ENCODE measurements at places on chromosomes 4 and X.
A peak's percentile ranks its signal among the peaks of the same experiment; 100 is the strongest.

GRCh38 chr4:36772154-36772516 is 472.4 kb upstream of the NWD2 start:
- DNase-seq = no peak

DNA sequence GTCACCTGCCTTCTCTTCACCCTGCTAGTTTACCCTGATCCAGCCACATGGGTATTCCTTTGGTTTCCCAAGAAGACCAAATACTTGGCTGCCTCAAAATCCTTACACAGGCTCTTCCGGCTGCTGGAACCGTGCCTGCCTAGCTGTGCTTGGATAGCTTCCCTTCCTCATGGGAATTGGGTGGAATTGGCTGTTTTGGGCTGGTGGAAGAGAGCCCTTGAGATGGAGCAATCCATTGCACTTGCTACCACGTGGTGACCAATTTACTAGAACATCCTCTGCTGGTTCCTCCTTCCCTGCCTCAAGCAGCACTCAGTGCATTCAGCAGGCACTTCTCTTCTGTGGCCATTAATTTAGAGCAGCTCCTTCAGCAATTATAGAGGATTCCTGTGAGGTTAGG is 119.3 kb upstream of the AP1S2 start:
- no peak for DNase-seq

- DNase-seq = no peak
Measured at GRCh38 chr4:43959976-43960375, 488.6 kb downstream of the KCTD8 start.

- DNase-seq = no peak
Measured at GRCh38 chr4:6686104-6686787, 7.4 kb upstream of the S100P start.

DNA sequence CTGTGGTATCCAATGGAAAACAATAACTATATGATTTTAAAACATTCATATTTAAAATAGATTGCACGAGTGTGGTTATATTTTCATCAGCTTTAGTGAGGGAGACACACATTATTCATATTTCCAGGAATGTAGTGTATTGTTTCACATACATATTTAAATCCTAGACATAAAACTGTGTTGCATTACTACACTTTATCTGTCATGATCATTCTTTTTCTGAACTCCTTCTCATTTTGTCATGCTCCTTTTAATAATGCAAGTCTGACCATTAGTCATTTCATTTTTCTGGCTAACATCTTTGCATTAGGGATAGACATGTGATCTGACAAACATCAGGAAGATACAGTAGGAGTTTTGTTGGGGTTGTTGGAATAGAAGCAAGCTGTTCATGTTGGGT is 1382.7 kb downstream of the PCDH7 start:
- no peak for DNase-seq

- no peak for DNase-seq
Measured at GRCh38 chr4:47619691-47620090, 134.6 kb downstream of the ATP10D start.

- peak; percentile 85 for DNase-seq
Measured at GRCh38 chr4:86972997-86973396, 38.2 kb downstream of the AFF1 start.

GRCh38 chrX:17373337-17373736 is 1.7 kb upstream of the NHS start:
- no peak for DNase-seq

- no peak for DNase-seq
Measured at GRCh38 chrX:9141496-9141895, 107.6 kb upstream of the FAM9B start.

- DNase-seq = no peak
Measured at GRCh38 chr4:118400356-118400755, 47.6 kb upstream of the PRSS12 start.

GRCh38 chrX:148601034-148601433 is 100.6 kb downstream of the AFF2 start:
- no peak for DNase-seq

GRCh38 chrX:153578200-153578835 is 20.6 kb downstream of the CCNQ start:
- DNase-seq = no peak

GRCh38 chr4:69823481-69824186 is 36.3 kb downstream of the SULT1E1 start:
- peak; percentile 72 for DNase-seq

DNA sequence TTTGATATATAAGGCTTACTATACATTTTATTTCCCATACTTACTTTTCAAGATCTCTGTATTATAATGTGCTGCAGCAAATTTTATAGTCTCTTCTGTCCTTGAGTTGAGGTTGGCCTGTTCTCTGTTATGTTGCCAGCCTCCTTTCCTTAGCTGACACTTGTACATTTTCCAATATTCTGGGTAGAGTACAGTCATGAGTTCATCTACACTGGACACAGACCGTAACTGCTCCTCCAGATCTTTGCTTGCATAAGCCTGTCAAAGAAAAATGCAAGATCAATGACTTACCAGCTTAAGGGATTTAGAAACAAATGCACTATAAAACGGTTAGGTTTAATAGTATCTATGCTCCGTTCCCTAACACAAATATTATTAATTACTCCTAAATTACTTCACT is 63.2 kb downstream of the VEGFC start:
- DNase-seq = no peak

DNA sequence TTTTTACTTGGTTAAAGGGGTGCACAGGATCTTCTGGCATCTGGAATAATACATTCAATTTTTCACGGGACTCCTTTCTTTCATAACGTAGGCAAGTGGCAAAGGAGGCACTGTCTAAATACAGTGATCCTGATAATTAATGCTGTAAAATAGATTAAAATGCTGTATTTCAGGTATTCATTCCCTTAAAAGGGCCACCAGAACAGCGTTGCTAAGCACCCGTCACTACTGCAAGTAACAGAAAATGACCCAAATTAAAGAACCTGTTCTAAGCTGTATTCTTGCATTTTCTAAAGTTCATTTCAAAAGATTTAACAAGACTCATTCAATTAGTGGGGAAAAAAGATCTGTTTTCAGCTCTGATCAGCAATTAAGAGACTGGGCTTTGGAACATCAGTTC is 208.2 kb downstream of the TENM3 start:
- no peak for DNase-seq

GRCh38 chrX:39592776-39593175 is 505.0 kb downstream of the BCOR start:
- DNase-seq = no peak

GRCh38 chrX:7132335-7133049 is 15.0 kb upstream of the STS start:
- peak; percentile 25 for DNase-seq

DNA sequence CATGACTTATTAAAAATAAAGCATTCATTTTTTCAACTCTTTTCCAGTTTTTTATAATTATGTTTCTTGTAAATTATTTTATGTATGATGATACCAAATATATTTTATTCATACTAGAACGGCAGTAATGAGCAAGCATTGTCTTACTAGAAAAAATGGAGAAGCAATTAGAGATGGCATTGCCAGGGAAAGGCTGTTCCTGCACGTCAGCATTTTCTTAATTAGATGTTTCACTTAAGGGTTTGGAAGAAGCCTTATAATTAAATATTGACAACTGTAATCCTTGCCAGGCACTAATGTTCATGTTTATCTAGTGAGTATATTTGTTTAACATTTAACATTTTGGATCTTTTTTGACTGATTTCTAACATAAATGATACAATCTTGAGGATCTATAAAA is 16.6 kb downstream of the FAM149A start:
- DNase-seq = no peak

GRCh38 chrX:135396109-135396508 is 25.6 kb upstream of the SMIM10L2A start:
- no peak for DNase-seq

DNA sequence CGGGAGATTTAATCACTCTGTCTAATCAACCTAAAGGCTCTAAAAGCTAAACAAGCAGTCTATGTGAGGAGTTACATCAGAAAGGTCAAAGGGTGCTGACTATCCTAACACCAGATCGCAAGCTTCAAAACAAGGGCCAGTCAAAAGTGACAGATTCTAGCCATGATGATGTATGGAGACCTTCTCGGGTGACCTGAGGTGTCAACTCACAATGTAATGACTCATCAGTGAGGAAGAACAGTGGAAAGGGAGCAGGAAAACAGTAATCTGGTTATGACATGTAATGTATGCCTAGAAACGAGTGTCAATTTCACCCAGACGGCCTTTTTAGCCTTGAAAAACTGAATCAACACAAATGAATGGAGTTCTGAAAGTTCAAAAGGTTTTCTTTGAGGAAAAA is 375.3 kb downstream of the IDS start:
- DNase-seq = no peak

- no peak for DNase-seq
Measured at GRCh38 chrX:38117485-38117884, 103.2 kb downstream of the SRPX start.

- peak; percentile 63 for DNase-seq
Measured at GRCh38 chrX:65720381-65720964, 53.0 kb downstream of the MSN start.

GRCh38 chr4:86685401-86685800 is 91.3 kb downstream of the PTPN13 start:
- no peak for DNase-seq

GRCh38 chr4:54090804-54091623 is 8.9 kb upstream of the GSX2 start:
- DNase-seq = no peak

DNA sequence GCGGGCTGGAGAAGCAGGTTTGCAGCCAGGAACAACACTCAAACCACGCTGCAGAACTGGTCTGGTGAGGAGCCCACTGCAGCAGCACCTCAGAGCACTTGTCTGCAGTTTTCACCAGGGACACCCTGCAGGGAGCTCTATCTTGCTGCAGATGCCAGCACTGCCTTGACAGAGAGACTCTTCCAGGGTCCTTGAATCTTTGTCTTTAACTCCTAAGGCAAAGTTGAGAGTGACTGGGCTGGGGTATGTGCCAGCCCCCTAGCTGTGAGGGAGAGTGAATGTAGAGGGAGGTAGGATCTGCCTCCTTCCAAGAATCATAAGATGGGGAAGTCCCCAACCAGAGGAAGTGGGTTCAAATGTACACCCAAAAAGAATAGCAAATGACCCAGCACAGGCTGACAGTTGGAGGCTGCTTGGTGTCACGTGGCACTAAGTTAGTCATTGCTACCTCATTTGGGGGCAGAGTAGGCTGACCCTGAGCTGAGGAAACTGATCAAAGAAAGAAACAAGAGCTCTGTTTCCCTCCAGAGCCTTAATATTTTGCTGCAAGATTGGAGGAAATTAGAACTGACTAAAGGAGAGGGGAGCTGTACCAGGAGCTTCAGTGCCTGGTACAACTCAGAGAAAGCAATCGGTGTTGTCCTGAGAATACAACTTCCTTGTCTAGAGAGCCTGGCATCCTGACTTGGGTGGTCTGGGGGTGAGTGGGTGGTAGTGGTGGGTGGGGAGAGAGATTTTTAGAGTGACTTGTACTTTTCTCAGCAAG is 28.2 kb upstream of the HUWE1 start:
- peak; percentile 32 for DNase-seq

DNA sequence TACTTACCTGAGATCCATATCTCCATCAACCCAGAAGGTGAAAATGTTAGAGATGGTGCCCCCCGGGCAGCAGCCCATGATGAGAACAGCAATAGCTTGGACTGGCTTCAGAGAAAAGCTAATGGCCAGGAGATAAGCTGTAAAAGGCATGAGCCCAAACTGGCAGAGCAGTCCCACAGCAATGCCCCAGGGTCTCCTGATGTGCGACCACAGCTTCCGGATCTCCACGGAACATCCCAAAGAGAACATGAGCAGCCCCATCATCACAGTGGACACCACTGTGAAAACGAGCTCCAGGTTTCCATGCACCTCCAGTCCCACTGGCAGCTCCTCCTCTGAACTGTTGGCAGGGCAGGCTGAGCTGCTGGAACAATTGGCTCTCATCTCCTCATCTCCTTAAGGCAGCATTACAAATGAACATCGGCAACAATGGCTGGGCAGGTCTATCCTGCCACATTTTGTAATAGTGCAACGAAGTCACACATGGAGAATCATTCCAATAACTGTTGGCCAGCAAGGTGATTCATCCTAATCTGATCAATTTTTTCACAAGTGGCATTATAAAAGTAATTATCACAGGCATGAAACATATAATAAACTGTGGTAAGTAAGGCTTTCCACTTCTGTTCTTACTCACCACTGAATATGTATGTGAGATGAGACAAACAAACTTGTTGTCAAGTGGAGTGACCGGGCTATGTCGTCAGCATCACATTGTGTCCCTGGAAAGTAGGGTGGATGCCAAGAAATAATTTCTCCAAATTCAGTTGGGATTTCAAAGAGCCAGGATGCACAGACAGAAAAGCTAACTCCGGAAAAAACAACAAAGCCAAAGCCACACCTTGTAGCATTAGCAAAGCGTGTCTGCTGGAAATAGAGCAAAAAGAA is at the start of gene SLC10A6:
Gene SLC10A6 (minus strand): TSS at position 653 of the 888 bp plus-strand sequence. CDS start 269 bp downstream, at position 384.
- DNase-seq = no peak

GRCh38 chrX:152405561-152405960 is 45.6 kb downstream of the GABRA3 start:
- DNase-seq = no peak

DNA sequence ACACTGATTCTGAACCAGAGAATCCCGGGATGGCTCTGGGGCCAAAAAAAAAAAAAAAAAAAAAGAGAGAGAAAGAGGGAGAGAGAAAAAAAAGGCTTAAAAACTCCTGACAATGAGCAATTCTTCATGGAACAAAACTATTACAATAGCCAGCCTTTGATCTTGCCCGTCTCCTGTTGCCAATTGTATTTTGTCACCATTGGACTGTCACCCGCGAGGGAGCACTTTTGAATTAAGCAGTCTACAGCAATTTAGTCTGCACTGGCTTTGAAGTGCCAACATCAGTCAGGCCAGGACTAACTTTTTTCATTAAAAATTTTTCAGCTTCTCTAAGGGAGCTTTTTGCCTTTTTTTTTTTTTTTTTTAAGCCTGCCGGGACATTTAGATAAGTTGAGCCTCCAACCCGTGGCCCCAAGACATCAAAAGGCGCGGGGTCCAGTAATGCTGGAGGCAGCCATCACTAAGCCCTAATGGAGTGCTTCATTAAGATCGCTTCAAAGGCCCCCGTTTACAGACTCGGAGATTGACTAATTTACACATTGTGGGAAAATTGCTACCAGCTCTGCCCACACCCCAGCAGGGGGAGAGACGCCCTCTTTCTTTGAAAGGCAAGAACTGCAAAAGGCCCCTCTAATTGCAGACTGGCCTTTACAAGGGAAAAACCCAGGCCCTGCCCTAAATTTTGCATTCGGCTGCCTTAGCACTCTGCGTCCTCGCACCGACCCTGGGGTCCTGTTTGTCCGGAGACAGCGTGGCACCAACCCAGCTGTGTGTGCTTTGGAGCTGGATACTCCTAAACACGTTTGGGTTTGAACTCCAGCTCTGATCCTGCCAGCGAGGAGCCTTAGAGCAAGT is 98.1 kb upstream of the MSX1 start:
- DNase-seq = no peak

- DNase-seq = no peak
Measured at GRCh38 chr4:116702949-116703348, 382.4 kb downstream of the TRAM1L1 start.

GRCh38 chr4:43425206-43425605 is 532.7 kb downstream of the GRXCR1 start:
- no peak for DNase-seq

DNA sequence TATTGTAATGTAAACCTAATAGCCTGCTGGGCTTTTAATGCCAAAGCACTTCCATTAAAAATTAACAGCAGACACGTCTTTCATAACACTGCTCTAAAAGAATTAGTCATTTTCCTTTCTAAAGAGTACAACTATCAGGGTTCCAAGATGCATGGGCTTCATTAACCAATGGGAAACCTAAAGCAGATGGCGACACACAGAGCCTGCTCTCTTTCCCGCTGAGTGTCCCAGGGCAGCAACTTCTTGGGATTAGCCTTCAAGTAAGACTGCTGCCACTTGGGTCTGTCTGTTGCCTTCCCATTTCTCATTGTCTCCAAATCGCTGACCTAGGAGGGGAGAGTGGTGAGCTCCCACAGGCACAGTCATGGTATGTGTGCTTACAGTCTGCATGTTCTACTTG is 14.0 kb upstream of the PHKA2 start:
- no peak for DNase-seq

Data from HL-60 (cell line).